ENCODE measurements at places on chromosomes 1 and 21. TPM values are rescaled to one million over a fixed set of nuclear protein-coding genes. Genes with fewer than 3 reads are reported as not detected.

The SLC30A7 gene
- 27.9 TPM for total RNA-seq

The PLA2G2A gene
- not detected for total RNA-seq

The NCMAP gene
- total RNA-seq, result not detected

The ERVH48-1 gene
- not detected for total RNA-seq

The PDE9A gene
- total RNA-seq, result 1.7 TPM

The FUCA1 gene
- total RNA-seq, result 14.4 TPM

The FCRL4 gene
- total RNA-seq, result not detected

The LMX1A gene
- not detected for total RNA-seq

The NR0B2 gene
- total RNA-seq, result not detected

The RBBP4 gene
- total RNA-seq, result 93.5 TPM

The LRRC7 gene
- total RNA-seq, result not detected

The TSACC gene
- not detected for total RNA-seq

The HYI gene
- total RNA-seq, result 8.4 TPM

The SPRR2E gene
- not detected for total RNA-seq

The WDR64 gene
- total RNA-seq, result not detected

The GJB3 gene
- total RNA-seq, result 0.75 TPM

The OR2T29 gene
- total RNA-seq, result not detected

The HSD3B2 gene
- total RNA-seq, result not detected

The PFKL gene
- 530 TPM for total RNA-seq

The SON gene
- total RNA-seq, result 96.1 TPM

The CACHD1 gene
- 6.7 TPM for total RNA-seq

The DCST1 gene
- total RNA-seq, result not detected

The CR2 gene
- not detected for total RNA-seq

The CRABP2 gene
- 87.6 TPM for total RNA-seq

The SHE gene
- under 0.01 TPM for total RNA-seq

The F13B gene
- not detected for total RNA-seq

The RBBP5 gene
- total RNA-seq, result 14.5 TPM

The CAMK2N1 gene
- total RNA-seq, result 3.8 TPM

The KRTAP19-1 gene
- not detected for total RNA-seq

The LMOD1 gene
- total RNA-seq, result 2.7 TPM

The ADPRS gene
- total RNA-seq, result 29.8 TPM

The CFAP107 gene
- not detected for total RNA-seq

The SLC5A9 gene
- not detected for total RNA-seq

The HPCAL4 gene
- not detected for total RNA-seq

The TBX15 gene
- 20.9 TPM for total RNA-seq

The C1orf116 gene
- total RNA-seq, result not detected

The AADACL3 gene
- not detected for total RNA-seq

The CD2 gene
- total RNA-seq, result not detected

The AVPR1B gene
- total RNA-seq, result not detected

The CASQ1 gene
- not detected for total RNA-seq

The LEFTY2 gene
- total RNA-seq, result 0.08 TPM

The PRKAA2 gene
- total RNA-seq, result 0.70 TPM

The PLEKHA6 gene
- total RNA-seq, result 0.08 TPM

The RASSF5 gene
- total RNA-seq, result 0.30 TPM

The SIM2 gene
- total RNA-seq, result 3.6 TPM

The OVAAL gene
- total RNA-seq, result not detected

The GJA5 gene
- 75.8 TPM for total RNA-seq

The CHIA gene
- not detected for total RNA-seq

The KRTAP10-12 gene
- not detected for total RNA-seq

The TSPAN2 gene
- not detected for total RNA-seq

The BCAR3 gene
- total RNA-seq, result 26.3 TPM

The MIXL1 gene
- not detected for total RNA-seq

The AGO4 gene
- total RNA-seq, result 13.0 TPM
